C1 segment of cervical spinal cord (tissue), 14 donors: ENCODE measurements at places on chromosomes 3 and 15.

- no peak for DNase-seq
Measured at GRCh38 chr15:50189633-50190032, 7.6 kb downstream of the SLC27A2 start.

DNA sequence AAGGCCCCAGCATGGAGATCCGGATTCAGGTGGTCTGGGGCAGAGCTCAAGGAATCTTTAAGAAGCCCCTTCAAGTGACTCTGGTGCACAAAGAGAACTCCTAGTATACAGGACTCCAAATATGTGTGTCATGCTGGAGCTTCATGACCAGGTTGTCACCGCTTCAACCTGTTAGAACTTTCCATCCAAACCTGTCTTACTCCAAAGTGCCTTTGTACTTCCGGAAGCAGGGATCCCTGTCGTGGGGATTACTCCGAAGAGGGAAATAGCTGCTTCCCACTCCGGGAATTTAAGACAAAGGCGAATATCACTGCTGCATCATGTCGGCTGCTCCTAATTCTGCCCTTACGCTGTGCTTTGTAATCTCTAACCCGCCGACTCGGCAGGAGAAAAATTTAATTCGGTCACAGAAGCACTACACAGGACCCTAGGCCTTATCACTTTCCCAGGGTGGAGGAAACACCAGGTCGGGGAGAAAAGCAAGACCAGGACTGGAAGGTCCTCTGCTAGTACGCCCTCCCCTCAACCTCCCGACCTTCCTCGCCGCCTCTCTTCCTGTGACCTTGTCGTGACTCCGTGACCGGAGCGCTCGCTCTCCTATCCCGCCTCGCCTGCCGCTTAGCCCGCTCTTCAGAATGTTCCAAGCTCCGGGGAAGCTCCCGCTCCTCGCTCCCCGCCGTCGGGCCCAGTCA, 730 bp downstream of the HIGD1A start:
- DNase-seq = peak; percentile 44

DNA sequence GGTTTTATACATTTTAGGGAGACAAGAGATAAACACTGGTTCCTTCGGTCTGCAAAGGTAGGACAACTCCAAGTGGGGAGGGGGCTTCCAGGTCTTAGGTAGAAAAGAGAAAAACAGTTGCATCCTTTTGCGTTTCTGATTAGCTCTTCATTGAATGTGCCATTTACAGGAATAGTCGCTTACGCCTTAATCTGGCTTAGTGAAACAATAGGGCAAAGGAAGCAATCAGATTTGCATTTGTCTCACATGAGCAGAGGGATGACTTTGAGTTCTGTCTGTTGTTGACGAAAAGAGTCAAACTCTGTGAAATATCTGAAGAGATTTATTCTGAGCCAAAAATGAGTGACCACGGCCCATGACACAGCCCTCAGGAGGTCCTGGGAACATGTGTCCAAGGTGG, 166.0 kb upstream of the ATP10A start:
- no peak for DNase-seq

DNA sequence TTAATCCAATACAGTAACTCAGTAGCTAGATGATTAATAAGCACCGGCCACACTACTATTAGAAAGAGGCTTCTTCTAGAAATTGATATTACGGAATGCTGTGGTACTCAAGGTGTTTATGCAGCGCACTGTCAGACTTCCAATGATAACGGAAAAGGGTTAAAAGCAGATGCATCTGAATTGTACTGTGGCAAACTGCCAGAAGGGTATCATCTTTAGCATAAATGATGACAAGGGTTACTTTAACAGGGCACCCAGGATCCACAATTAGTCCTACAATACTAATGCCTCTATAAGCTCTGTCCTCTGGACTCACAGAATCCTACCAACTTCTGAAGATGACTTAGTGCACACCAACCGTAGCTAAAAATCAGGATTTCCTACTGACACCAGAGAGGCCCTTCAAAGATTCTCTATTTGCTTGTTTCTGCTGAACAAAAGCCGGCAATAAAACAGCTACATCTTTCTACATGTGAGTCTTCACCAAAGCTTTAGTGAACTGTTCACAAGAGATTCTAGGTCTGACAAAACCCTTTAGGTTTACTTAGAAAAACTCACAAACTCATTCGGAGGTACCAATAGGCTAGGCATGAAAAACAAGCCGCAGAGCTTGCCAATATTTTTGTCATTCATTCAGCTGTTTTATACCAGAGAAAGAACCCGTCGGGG, 7.1 kb downstream of the SATB1 start:
- DNase-seq = no peak

- no peak for DNase-seq
Measured at GRCh38 chr3:41296556-41296955, 97.3 kb downstream of the CTNNB1 start.

DNA sequence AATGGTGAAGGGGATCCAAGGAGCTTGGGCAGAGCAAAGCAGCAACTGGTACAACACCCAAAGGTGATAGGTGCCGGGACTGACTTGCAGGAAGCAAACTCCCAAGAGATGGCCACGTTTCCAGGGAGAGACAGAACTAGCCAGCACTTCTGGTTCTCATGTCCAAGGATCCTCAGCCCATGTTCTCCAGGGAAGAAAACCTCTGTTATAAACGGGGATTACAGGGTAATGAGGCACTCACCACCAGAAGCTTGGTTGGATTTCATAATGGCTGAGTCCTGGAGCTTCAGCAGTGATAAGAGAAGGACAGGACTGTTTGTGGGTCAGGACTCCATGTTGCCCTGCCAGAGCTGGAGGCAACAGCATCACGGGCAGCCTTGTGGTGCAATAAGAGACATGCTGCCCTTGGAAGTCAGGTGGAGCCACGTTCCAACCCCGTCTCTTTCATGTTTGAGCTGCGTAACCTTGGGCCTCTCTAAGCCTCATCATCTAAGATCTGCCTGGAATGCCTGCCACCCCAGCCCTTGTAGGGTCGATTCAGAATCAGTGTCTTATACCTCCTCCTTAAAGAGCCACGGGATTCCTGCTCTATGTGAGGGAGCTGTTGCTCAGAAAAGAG, 181.0 kb downstream of the ABHD5 start:
- no peak for DNase-seq

GRCh38 chr3:101020351-101021015, 27.3 kb upstream of the ABI3BP start:
- DNase-seq = no peak

DNA sequence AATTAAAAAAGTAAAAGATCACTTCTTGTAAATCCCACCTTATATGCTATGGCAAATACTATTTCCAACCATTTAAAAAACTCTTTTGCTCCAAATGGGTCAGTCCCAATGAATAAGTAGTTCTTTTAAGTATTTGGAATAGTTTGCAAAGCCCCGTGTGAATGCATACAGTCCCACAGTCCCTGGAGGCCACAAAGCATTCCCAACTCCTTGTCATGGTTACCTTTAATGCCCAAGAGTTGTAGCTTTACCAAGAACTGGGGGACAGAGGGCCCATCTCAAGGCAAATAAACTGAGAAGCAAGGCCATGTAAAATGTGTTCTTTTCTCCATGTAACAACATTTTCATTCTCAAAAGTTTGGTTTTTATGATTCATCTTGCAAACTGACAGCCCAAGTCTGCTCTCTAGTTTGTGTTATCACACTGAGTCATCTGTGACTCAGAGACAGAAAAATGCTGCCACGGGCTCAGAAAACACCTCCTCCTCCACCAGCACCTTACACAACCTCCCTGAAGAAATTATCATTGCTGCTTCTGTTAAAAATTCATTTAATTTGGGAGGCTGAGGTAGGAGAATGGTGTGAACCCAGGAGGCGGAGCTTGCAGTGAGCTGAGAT, 336.2 kb downstream of the ERC2 start:
- DNase-seq = no peak

- no peak for DNase-seq
Measured at GRCh38 chr15:83955806-83956265, 279.7 kb upstream of the GOLGA6L4 start.

- no peak for DNase-seq
Measured at GRCh38 chr3:47871389-47871788, 68.5 kb downstream of the DHX30 start.

DNA sequence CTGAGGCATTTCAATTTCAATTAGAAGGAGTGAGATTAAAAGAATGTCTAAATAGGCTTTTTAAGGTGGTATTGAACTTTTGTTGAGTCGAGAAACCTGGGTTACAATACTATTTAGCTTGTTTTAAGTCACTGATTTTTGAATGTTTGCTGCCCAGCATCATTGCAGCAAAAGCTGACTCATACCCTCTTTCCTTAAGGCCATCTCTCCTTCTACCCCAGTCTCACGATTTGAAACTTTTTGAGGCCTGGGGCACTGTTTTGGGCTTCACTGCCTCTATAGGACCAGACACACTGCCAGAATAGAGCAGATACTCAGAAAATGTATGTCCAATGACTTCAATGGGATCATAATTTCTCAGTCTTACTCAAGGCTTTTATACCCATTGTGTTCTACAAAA, 319.6 kb upstream of the TGFBR2 start:
- DNase-seq = no peak

- DNase-seq = no peak
Measured at GRCh38 chr3:29374226-29374625, 93.4 kb downstream of the RBMS3 start.

DNA sequence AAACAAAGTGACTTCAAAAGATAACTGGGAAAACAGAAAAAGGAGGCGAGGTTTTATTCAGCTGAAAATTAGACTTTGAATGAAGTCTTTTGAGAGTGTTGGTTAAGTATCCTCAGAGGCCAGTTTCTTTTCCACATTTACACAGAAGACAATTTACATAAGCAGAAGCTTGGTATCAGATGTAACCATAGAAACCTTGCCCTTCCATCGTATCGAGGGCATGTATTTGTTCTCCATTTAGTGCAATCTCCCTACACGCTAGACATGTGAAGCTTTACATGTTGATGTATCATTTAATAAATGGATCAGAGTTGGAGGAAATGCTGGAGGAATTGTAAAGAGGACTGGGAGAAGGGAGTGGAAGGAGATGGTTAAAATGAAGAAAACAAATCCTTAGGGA, 161.0 kb upstream of the CRBN start:
- no peak for DNase-seq

GRCh38 chr15:42549032-42549491, 424 bp downstream of the HAUS2 start:
- DNase-seq = no peak

DNA sequence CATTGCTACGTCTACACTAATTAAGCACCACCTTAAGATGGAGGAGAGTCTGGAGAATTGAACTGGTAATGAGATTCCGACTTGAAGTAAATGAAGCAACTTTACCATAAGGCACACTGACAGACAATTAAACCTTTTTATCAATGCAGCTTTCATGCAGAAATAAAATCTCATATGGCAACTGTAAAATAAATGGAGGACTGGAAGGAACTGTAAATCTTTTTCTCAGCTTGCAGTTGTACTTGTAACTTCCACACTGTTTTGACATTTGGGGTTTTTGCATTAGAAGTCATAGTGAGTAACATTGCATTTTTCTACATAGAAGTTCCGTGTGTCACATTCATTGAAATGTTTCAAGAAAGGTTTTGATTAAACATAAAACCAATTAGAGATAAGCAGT, 705.3 kb downstream of the NLGN1 start:
- DNase-seq = no peak

GRCh38 chr3:125075738-125076137, 19.9 kb upstream of the HEG1 start:
- DNase-seq = no peak

GRCh38 chr3:81947359-81947758, 185.9 kb upstream of the GBE1 start:
- DNase-seq = no peak

GRCh38 chr3:12948891-12949711, 107.7 kb upstream of the RPL32 start:
- no peak for DNase-seq

DNA sequence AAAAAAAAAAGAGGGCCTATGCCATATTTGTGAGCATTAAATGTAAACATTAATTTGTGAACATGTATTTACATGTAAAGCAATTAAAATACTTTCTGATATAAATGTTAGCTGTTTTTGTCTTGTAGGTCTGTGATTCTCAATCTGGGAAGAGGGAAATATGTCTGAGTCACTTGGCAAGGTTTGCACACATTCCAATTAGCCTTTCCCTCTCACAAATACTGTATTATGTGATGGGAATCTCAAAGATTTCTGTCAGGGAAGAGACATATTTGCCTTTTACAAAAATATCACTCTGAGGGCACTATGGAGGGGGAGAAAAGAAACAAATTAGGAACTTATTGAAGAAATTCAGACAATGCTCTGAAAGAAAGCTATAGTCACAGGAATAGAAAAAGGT, 483.6 kb downstream of the GBE1 start:
- no peak for DNase-seq

GRCh38 chr3:10852066-10852808, 36.2 kb downstream of the SLC6A11 start:
- DNase-seq = no peak

DNA sequence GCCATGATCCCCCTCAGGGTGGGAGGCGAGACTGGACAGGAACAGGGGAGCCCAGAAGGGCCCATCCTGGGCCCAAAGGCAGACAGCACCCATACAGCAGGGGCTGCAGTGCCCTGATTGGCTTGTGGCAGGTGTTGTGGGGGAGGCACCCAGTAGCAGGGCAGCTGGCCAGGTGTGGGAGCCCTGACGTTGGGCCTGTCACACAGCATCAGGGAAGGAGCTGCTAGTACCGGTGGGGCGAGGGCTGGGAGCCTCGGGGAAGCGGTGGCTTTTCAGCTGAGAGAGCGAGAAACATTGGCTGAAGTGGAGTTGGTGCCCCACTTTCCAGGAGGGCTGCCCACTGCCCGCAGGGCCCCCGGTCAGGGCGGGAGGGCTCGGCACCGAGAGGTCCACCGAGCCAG, 19.7 kb upstream of the CYP11A1 start:
- DNase-seq = no peak
